ENCODE measurements at places on chromosomes 2 and 18. TPM values are rescaled to one million over a fixed set of nuclear protein-coding genes. Genes with fewer than 3 reads are reported as not detected.

ELOA2 gene
- not detected for total RNA-seq

DSC3 gene
- total RNA-seq: 12.9 TPM

POTEE gene
- not detected for total RNA-seq

ECEL1 gene
- total RNA-seq: 2.8 TPM

CHMP1B gene
- total RNA-seq: 59.8 TPM

TWIST2 gene
- total RNA-seq: 62.1 TPM

SCN3A gene
- total RNA-seq: 6.0 TPM

TPO gene
- 24.1 TPM for total RNA-seq

TUBA3E gene
- total RNA-seq: not detected

TACR1 gene
- 3.9 TPM for total RNA-seq

NT5C1B gene
- not detected for total RNA-seq

GRCh38 chr2:25728559-25728958, 55.2 kb upstream of the DTNB start:
- no peak for DNase-seq
- H3K36me3 ChIP-seq: no peaks in the 10 kb centered on the region
- H3K27me3 ChIP-seq: no peaks in the 10 kb centered on the region
- H3K4me1 ChIP-seq: no peaks in the 10 kb centered on the region
- no peak overlapping the region for H3K27ac ChIP-seq

DNA sequence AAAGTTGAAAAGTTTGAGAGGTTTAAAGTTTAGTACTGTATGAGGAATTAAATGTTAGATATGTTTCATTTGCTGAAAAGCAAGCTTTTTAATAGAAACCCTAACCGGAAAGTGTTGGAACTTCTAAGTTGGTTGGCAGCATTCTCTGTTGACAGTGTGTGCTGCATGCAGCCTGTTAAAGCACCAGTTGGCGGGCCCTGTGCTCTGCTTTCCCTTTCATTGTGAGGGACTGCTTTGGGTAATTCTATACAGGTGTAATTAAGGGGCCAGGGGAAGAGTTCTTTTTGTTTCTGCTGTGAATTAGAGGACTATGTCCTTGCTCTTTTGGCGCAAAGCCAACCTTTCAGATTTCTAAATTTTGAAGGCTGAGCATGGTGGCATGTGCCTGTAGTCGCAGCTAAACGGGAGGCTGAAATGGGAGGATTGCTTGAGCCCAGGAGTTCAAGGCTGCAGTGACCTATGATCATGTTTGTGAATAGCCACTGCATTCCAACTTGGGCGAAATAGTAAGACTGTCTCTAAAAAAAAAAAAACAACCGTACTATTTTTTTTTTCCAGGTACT, 20.1 kb downstream of the PLEKHB2 start:
- no peaks in the 10 kb centered on the region for H3K27me3 ChIP-seq
- H3K4me1 ChIP-seq: no peaks in the 10 kb centered on the region
- H3K27ac ChIP-seq: no peak overlapping the region
- no peak for DNase-seq

- no peak overlapping the region for H3K27ac ChIP-seq
- no peaks in the 10 kb centered on the region for H3K27me3 ChIP-seq
- DNase-seq: no peak
- no peaks in the 10 kb centered on the region for H3K4me1 ChIP-seq
- H3K36me3 ChIP-seq: peaks cover 3% of the 10 kb centered on the region
Measured at GRCh38 chr2:98647636-98648035, 39.2 kb downstream of the UNC50 start.

GRCh38 chr2:218074031-218074430, 5.0 kb downstream of the RUFY4 start:
- no peaks in the 10 kb centered on the region for H3K4me1 ChIP-seq
- H3K4me3 ChIP-seq: no peak overlapping the region
- no peak for DNase-seq

GRCh38 chr2:206987810-206988209, 48.5 kb downstream of the CPO start:
- no peaks in the 10 kb centered on the region for H3K4me1 ChIP-seq
- no peaks in the 10 kb centered on the region for H3K36me3 ChIP-seq

GRCh38 chr2:73018188-73018825, 53.2 kb downstream of the SFXN5 start:
- H3K36me3 ChIP-seq: no peaks in the 10 kb centered on the region
- H3K27me3 ChIP-seq: no peaks in the 10 kb centered on the region
- H3K27ac ChIP-seq: no peak overlapping the region
- H3K4me1 ChIP-seq: peaks cover 25% of the 10 kb centered on the region

- H3K27ac ChIP-seq: no peak overlapping the region
- DNase-seq: no peak
- no peaks in the 10 kb centered on the region for H3K36me3 ChIP-seq
- H3K4me1 ChIP-seq: no peaks in the 10 kb centered on the region
- no peaks in the 10 kb centered on the region for H3K27me3 ChIP-seq
Measured at GRCh38 chr2:104880076-104880475, 26.2 kb downstream of the POU3F3 start.

DNA sequence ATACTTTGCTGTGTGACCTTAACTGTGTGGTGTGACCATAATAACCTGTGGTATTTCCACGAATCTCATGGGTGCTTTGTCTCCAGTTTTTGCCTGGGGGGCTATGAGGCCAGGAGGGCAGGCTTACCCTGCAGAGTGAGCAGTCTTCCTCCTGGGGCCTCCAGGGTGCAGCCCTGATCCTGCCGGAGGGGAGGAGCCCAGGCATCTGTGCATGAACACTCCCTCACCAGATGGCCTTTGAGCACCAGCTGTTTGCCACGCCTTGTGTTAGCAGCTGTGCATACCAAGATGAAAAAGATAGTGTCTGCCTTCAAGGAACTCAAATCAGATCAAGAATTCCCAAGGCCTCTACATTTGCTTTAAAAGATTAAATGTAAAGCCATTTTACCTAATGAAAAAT, 75.0 kb upstream of the RBM44 start:
- H3K27ac ChIP-seq: no peak overlapping the region
- no peak for DNase-seq
- peaks cover 22% of the 10 kb centered on the region for H3K4me1 ChIP-seq
- H3K27me3 ChIP-seq: no peaks in the 10 kb centered on the region
- no peak overlapping the region for H3K4me3 ChIP-seq
- no peaks in the 10 kb centered on the region for H3K36me3 ChIP-seq

DNA sequence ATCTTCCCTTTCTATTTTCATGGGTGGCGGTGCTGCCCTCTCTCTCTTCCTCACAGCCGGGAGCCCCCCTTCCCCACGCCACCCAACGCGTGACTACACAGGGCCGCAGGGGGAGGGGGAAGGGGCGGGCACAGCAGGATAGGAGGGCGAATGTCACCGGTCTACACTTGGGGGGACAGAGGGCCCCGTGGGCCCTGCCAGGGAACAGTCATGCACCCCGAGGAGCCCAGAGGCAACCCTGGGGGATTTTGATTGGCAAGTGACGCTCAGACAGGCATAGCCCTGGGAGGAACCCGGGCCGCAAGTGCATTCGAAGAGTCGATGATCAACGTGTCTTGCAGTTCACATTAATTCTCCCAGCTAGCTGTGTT, 91.1 kb upstream of the ANKRD30BL start:
- no peaks in the 10 kb centered on the region for H3K27me3 ChIP-seq
- H3K36me3 ChIP-seq: no peaks in the 10 kb centered on the region
- DNase-seq: no peak
- no peak overlapping the region for H3K4me3 ChIP-seq

DNA sequence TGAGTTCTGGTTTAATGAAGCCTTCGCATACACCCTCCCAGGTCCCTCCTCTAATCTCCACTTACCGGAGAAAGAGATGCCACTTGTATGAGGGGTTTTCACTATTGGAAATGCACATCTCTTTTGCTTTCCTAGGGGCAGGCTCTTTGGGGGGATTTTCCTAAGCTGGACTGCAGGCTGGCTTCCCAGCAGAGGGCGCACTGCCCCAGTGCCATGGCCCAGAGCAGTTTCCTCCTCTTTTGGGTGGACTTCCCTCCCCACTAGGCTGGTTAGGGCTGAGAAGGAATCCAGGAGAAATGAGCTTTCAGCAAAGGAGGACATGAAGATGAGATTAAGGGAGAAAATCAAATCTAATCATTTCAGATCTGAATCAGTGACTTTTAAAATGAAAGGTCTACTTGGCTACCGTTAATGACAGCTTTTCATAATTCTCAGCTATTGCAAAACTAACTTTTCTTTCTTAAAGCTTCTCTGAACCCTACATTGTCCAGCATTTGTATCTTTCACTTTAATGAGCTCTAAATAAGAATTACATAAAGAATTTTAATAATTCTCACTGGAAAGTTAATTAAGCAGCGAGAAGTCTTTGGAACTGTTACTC, 784.1 kb upstream of the FANCL start:
- no peak for DNase-seq
- no peak overlapping the region for H3K4me3 ChIP-seq
- H3K27ac ChIP-seq: no peak overlapping the region
- peaks cover under 1% of the 10 kb centered on the region for H3K4me1 ChIP-seq
- no peaks in the 10 kb centered on the region for H3K27me3 ChIP-seq

DNA sequence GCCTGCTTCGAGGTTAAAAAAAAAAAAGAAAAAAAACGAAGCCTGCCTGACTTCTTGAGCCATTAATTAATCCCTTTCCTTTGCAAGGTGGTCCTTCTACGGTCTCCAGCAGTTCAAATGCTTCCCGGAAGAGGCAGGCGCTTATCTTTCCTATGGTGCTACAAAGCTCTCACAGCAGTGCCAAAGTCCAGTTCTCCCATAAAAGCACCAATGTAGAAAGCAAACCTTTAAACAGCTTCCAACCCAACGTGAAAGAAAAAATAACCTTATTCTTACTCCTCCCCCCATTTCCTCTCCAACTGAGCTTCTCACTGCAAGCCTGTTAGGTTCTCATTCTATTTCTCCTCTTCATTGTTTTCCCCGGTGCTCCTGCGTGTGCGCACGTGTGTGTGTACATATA, 317.4 kb upstream of the SOX11 start:
- no peak for DNase-seq
- no peak overlapping the region for H3K27ac ChIP-seq
- H3K36me3 ChIP-seq: no peaks in the 10 kb centered on the region
- no peaks in the 10 kb centered on the region for H3K27me3 ChIP-seq

DNA sequence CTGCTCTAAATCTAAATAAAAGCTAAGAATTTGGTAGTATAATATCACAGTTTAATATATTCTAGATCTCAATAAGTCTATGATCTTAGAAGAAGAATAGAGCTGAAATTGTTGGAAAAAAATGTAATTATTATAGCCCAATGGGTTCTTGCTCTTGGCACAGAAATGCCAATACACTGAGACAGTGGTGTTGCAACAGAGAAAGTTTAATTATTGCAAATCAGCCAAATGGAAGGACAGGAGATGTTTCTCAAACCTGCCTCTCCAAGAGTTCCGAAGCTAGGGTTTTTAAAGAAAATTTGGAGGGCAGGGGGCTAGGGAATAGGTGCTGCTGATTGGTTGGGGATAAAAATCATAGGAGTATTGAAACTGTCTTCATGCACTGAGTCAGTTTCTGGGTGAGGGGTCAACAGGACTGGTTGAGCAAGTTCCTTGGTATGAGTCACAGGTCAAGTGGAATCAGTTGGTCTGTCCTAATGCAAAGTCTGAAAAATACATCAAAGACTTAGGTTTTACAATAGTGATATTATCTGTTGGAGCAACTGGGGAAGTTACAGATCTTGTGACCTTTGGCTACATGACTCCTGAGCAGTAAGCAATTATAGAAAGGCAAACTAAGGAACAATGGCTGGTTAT, 228.6 kb downstream of the CD226 start:
- H3K36me3 ChIP-seq: no peaks in the 10 kb centered on the region
- H3K27ac ChIP-seq: no peak overlapping the region
- DNase-seq: no peak
- no peaks in the 10 kb centered on the region for H3K4me1 ChIP-seq
- no peaks in the 10 kb centered on the region for H3K27me3 ChIP-seq

- no peak overlapping the region for H3K27ac ChIP-seq
- H3K27me3 ChIP-seq: no peaks in the 10 kb centered on the region
- no peaks in the 10 kb centered on the region for H3K4me1 ChIP-seq
- H3K36me3 ChIP-seq: no peaks in the 10 kb centered on the region
Measured at GRCh38 chr2:117603567-117603966, 210.9 kb upstream of the DDX18 start.

DNA sequence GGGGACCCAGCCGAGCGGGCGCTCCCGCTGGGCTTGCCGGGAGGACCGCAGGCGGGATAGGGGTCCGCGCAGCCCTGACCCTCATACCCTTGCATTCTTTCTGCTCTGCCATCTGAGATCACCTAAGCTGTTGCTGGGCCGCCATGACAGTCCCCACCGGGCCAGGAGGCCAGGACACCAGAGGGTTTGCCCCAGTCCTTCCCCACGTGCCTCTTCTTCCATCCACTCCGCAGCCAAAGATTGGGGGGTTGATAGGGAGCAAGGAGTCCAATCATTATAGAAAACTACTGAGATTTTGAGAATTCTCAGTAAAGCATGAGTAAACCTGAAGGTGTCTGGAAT, 453 bp upstream of the GRB14 start:
- no peak for DNase-seq
- peak overlapping the region; percentile 90 for H3K4me3 ChIP-seq
- peak overlapping the region; percentile 12 for H3K27ac ChIP-seq
- H3K27me3 ChIP-seq: no peaks in the 10 kb centered on the region

DNA sequence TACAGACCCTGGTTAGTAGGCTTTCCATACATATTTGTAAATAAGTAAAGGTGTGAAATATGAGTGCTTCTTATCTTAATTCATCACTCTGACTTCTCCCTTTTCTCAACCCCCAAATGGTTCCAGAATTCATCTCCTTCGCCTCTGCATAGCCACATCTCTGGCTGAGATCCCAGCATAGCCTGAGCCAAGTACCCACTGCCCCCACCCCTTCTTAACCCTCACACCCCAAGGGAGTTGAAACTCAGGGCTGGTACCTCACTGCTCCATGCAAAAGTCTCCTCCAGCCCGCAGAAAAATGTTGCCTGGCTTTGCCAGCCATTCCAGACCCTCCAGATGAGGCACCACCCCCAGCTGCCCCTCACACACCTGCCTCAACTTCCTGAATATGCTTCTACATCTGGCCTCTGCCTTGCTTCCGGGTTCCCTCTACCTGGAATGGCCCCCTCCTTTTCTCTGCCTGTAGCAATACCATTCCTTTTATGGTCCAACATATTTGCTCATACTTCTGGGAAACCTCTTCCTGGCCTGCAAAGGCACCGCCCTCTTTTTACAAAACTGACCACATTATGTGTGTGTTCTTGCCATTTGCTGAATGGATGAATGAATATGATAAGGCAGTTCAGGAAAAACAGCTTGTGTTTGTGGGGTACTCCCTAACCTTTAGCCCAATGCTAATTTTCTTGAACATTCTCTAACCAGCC, 112.8 kb downstream of the CELF4 start:
- H3K36me3 ChIP-seq: no peaks in the 10 kb centered on the region
- no peaks in the 10 kb centered on the region for H3K4me1 ChIP-seq
- DNase-seq: no peak
- H3K27ac ChIP-seq: no peak overlapping the region
- H3K4me3 ChIP-seq: no peak overlapping the region

DNA sequence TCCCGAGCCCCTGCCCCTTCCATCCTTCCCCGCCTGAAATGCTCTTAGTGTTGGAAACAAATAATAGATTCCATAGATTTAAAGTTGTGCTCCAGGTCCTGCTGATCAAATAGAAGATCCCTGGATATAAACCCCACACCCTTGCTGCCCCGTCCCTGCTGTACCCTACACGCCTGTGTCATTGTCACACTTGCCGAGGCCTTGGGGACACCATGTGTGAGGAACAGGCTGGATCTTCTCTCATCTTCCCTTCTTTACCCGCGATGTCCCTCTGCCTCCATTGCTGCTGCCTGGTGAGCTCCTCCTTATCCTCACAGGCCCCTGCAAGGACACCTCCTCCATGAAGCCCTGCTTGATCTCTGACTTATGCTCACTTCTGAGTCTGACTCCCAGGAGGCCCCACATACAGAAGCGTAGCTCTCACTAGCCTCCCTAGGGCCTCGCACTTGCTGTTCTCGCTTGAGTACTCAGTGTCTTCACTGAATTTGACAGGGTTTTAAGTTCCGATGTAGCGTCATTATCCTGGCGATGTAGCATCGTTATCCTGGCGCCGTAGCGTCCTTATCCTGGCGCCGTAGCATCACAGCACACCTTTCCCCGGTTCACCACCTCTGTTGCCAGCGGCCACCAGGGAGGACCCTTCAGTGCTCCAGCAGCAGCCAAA, 221.9 kb downstream of the NDUFA10 start:
- no peaks in the 10 kb centered on the region for H3K36me3 ChIP-seq
- no peak overlapping the region for H3K4me3 ChIP-seq
- H3K27me3 ChIP-seq: no peaks in the 10 kb centered on the region

Measured in thoracic aorta (tissue), 2 donors.